ENCODE measurements at places on chromosomes 12 and 14. TPM values are rescaled to one million over a fixed set of nuclear protein-coding genes. Genes with fewer than 3 reads are reported as not detected.

ESR2 gene
- 0.41 TPM for polyA plus RNA-seq

PAX9 gene
- 0.23 TPM for polyA plus RNA-seq

DNA sequence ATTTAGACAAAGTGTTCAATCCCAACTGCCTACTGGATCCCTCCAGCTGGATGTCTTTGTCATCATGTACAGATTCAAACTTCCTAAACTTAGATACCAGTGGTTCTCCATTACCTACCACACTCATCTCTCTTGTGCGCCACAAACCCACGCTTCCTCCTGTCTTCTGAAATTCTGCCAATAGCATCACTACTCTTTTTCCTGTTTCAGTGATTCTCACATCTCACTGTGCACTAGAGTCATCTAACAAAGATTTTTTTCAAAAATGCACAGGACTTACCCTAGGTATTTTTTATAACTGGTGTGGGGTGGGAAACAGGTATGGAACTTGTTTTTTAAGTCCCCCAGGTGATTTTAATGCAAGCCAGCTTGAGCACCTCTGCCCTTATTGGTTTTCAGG, 5.9 kb downstream of the PSMB5 start:
- no peak for DNase-seq

GRCh38 chr12:110741341-110742095, 1.2 kb downstream of the PPP1CC start:
- peak; percentile 25 for DNase-seq

Measured in hindlimb muscle (tissue), 1 donor.